ACHN (cell line): ENCODE measurements at places on chromosomes 2 and 18.

- DNase-seq: no peak
Observed at GRCh38 chr2:24909555-24910177, 10.4 kb downstream of the ADCY3 start.

DNA sequence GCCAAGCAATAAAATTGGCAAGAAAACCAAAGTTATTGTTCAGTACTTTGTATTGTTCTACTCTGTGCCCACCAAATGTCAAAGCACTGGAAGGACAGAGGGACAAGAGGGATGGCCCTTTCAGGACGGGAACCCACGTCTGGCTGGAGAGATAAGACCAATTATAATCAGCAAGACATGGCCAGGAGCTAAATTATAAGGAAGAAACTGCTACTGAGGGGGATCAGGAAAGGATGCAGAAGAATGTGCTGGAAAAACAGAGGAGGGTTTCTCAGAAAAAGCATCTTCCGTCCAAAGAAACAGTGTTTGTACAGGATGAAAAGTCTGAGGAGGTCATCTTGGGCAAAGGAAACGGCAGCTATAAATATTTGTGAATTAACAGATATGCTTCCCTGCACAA lies 46.4 kb upstream of the NARS1 start:
- no peak for DNase-seq

DNA sequence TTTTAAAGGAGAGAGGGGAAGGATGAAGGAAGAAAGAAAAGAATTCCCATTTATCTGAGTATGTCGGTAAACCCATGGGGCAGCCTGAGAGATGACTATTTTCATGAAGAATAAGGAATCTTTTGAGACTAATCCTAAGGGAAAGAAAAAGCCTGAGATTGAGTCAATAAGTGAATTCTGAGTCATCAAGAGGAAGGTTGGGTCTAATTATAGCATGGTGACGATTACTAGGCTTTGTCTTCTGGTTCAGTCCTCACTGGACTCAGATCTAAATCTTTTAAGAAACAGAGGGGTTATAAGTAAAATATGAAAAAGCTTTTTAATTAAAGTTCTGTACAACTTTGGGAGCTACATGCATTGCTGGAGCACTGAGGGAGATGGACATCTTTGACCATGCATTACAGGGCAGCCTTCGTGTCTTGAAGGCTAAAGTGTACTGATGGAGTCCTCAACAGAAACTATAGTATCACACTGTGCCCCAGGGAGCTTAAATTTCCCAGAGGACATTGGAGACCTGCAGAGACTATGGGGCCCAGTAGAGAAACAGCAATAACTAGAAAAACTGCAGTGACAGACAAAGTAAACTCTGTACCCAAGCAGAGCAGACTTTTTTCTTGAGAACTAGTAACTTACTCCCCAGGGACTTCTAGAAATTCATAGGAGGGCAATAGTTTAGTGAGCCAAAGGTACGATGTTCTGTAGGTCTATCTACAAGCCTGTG lies 260.9 kb downstream of the RAD51AP2 start:
- no peak for DNase-seq

GRCh38 chr2:128420776-128421175 lies 102.1 kb upstream of the HS6ST1 start:
- no peak for DNase-seq

GRCh38 chr2:15570104-15570503 lies 9.0 kb upstream of the NBAS start:
- no peak for DNase-seq
